Activated CD4-positive, alpha-beta T cell treated with anti-CD3 and anti-CD28 coated beads for 1 hour (primary cell): ENCODE measurements at places on chromosomes 7 and 10.

- DNase-seq, result no peak
These were observed at the start of gene NKX1-2 for GRCh38 chr10:124450012-124450782. Gene NKX1-2 (minus strand): TSS chr10:124450035. CDS start chr10:124449943, 92 bp downstream.

GRCh38 chr7:152663931-152664330 lies 12.0 kb downstream of the XRCC2 start:
- DNase-seq, result no peak

DNA sequence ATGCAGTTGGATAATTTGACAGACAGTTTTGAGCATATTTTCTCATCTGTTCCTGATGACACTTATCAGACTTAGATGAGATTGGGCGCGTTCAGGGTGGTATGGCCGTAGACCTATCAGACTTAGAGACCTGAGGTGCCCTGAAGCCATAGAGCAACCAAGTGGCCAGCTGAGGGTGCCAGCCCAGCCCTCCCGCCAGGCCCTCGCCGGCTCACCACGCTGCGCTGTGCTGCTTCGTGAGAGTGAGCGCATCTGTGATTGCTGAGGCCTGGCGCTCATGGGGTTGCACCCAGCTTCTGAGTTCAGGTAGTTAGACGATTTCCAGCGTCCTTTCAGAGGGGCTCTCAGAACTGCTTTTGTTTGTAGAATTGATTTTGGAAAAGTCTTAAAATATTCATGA lies 10.2 kb downstream of the FBH1 start:
- DNase-seq, result no peak

DNA sequence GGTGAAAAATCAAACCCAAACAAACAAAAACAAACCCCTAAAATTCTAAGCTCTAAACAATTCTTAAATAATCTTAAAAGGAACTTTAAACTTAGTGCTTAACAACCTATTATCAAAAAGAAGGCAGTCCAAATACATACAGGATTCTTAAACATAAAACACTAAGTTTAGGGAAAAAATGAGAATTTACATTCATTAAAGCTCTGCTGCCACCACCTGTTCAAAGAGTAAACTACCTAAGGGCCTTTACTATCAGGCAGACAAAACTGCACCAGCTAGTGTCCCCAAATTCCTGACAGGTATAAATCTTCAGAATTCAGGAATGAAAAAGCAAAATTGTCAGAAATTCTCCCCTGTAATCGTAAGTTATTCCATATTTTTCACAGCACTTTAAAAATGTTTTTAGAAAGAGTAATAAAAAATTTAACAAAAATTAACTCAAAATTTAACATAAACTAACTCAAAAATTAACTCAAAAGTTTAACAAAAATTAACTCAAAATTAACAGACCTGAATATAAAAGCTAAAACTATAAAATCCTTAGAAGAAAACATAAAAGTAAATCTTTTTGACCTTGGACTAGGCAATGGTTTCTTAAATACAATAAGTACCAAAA lies 55.1 kb downstream of the PDZD8 start:
- DNase-seq, result no peak

DNA sequence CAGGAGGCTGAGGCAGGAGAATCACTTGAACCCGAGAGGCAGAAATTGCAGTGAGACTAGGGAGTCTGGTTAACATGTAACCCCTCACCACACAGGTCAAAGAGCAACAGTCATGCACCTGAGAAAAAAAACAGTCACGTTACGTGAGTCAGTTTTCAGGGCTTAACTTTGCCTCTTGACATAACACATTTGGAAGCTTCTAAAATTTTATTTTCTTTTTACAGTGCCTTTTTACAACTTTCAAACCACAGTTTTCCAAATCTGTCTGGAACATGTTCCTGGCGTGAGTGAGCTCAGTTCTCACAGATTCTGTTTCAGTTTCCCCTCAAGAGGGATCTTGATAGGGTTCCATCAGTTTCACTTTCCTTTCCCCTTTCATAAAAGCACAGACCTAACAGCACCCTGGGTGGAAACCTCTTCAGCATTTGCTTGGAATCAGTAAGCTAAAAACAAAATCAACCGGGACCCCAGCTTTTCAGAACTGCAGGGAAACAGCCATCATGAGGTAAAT lies 4.4 kb downstream of the IFIT3 start:
- no peak for DNase-seq

DNA sequence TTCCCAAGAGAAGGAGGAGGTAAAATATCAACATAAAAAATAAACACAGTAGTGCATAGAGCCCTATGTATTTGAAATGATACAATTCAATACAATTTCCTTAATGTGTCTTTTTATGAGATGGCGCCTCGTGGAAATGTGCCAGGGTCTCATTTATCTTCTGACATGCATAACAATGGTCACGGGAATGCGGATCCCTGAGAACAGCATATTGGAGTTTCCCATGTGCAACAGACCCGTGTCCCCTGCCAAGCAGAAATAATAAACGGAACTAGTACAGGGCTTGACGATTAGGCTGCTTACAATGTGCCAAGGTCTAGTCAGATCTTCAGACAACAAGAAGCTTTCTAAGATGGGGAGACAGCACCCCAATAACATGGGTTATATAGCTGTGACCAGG lies 217.9 kb downstream of the ARHGAP21 start:
- DNase-seq, result no peak

DNA sequence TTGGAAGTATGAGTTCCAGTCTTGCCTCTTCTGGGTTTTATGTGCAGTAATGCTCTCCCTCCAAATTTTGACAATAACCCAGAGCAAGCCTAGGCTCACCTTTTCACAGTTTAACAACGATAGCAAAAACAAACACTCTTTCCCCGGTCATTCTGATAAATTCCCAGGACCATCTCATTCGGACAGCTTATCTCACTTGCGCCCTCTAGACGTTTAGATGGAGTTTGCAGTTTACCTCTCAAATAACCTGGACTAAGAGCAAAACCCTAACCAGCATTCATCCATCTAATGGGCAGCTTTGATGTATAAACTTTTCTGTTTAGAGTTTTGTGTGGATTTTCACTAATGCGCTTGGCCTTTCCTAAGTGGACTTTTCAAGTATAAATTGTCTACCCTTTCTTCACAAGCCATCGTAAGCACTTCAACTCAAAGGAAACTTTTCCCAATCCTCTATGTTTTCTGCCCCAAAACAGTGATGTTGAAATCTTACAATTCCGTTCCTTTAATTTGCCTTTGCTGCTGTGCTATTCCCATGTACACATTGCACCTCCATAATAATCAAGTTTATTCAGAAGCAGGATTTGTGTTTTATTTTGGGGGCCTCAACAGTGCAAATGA lies 114.9 kb downstream of the HDAC9 start:
- no peak for DNase-seq

DNA sequence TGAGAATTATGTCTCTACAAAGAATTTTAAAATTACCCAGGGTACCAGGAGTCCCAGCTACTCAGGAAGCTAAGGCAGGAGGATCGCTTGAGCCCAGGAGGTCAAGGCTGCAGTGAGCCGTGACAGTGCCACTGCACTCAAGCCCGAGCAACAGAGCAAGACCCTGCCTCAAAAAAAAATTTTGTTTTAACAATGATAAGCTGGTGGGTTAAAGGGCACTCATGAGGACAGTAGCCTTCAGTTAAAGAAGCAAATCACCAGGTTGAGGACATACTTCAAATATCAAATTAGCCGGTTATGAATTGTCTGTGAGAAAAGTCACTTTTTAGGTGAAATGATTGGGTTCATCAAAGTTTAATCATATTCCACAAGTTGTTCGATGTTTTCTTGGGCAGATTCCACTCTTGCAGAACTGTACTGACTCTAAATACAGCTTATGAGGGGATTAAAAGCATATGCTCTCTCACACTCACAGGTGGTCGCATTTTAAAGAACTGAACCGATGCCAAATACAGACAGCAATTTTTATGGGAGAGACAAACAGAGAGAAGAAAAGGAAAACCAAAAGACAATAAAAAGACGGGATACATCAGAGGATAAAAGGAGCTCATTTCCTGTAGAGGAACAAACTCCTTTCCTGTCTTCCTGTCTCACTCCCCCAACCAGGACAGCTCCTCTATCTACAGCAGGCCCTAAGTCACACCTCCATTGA lies 582.8 kb upstream of the NRP1 start:
- no peak for DNase-seq

GRCh38 chr10:44325596-44326307 lies 59.1 kb downstream of the CXCL12 start:
- no peak for DNase-seq

- no peak for DNase-seq
These were observed 23.3 kb upstream of the INPP5F start for GRCh38 chr10:119702583-119702982.

DNA sequence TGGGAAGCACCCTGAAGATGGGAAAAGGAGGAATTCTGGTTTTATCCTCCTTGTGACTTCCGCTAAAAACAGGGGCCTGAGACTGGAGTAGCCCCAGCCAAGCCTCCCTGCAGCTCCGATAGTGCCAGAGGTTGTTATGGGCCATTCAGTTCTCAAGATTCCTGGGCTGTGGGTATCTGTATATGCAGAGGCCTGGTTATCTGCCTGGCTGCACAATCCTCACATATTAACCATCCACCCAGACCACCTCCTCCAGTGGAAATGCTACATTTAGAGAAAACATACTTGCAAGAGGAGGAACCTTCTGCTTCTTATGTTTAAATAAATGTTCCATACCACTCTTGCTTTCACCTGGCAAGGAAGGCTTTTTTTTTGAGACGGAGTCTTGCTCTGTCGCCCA lies 34.6 kb downstream of the ARL3 start:
- DNase-seq, result no peak

- no peak for DNase-seq
These were observed 8.7 kb upstream of the MYL7 start for GRCh38 chr7:44149571-44150465.

DNA sequence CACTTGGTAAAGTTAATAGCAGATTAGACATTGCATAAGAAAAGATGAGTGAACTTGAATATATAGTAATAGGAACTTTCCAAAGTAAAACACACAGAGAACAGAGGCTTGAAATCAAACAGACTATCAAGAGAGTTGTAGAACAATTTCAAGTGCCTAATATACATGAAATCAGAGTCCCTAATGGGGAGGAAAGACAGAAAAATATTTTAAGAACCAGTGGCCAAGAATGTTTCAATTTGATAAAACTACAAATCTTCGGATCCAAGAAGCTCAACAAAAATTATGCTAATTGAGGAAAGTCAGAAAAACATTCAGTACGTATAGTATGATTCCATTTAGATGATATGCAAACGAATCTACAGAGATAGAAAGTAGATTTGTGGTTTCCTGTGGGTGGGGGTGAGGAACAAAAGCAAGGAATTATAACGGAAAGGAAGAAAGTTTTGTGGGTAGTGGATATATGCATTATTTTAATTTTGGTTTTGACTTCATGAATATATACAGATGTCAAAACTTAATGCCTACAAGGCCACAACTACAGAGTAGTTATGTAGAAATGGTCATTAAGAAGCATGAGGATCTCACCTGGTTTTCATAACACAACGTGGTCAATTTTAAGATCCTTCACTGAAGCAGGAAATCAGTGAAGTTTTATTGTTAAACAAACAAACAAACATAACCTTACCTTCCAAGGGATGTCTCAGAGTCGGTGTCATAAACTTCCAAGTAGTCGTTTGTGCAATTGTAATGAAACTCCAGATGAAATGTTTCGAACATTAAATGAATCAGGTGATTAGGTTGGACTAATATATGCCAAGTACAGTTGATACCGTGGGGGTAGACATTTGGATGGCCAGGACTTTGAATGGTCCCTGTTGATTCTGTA lies 62.0 kb downstream of the CUBN start:
- no peak for DNase-seq

DNA sequence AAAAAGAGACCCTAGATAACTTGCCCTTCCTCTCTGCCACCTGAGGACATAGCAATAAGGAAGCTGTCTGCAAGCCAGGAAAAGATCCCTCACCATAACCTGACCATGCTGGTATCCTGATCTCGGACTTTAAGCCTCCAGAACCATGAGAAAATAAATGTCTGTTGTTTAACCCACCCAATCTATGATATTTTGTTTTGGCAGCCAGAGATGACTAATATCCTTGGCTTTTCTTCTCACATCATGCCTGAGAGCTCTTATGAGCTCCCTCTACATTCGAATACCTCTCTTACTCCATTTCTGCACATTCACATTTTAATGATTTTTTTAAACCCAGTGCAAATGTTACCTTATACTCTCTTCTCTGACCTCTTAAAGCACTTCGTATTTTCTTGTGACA lies 214.0 kb upstream of the CHRM2 start:
- DNase-seq, result no peak

- no peak for DNase-seq
These were observed 9.5 kb downstream of the PLXDC2 start for GRCh38 chr10:19825700-19826099.

DNA sequence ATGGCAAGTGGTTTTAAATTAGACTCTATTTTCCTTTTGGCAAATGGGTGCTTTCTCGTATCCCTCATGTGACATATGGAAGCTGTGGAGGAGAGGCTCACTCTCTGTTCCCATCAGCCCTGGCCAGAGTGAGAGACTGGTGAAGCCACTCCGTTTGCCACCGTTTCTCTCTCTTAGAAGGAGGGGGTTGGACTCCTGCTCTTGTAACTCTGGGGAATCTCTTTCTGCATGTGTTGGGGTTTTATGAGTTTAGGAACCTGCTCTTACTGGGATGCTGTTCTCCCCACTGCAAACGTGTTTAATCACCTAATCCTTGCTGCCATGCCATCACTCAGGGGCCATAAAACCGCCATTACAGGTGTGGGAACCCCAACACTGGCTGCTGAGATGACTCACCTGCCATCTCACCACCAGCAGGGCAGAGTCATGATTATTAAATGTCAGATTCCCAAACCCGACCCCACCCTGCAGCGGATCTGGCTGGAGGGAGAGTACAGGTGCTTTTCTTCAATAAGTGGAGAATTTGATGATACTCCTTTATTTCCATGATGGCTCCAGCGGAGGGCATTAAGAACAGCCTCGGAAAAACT lies 103.2 kb downstream of the ADCY1 start:
- DNase-seq, result no peak

- no peak for DNase-seq
These were observed 187.4 kb upstream of the GRB10 start for GRCh38 chr7:50970092-50970491.

DNA sequence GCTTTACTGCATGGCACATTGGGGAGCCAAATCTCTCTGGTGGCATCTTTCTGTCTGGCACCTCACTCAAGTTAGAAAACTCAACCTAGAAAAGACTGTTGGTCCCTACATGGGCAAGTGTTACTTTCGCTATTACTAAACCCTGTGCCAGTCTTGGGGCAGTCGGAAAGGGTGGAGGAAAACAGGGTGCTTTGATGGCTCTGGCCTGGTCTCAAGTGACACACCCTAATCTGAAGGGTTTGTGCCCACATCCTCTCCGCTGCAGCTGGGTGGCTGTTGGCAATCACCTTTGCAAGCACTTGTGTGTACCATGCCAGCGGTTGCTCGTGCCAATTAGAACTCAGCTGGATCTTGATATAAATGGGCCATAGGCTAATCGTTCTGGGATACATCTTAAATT lies 159.8 kb upstream of the ITGB1 start:
- peak; percentile 26 for DNase-seq
